ENCODE measurements at places on chromosomes 6 and 20.
A peak's percentile ranks its signal among the peaks of the same experiment; 100 is the strongest.

DNA sequence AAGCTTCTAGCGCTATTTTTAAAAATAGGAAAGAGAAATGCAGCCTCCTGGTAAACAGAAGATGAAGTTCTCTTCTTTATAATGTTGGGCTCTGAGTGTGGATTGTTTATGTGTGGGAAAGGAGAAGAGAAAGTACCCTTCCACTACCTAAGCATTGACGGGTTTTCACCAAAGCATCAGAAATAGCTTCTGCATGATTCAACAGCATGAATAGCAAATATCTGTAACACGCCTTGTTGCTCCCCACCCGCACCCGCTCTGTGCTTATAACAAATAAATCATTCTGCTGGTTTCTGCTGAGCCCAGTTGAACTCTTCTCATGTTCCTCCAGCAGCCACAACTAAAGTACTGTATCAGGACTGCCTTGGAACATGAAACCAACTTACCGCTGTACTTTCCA, 20.7 kb downstream of the TXLNB start:
- no peak for DNase-seq

- DNase-seq, result no peak
Measured at GRCh38 chr6:106692112-106692818, 62.9 kb downstream of the QRSL1 start.

- peak; percentile 82 for DNase-seq
Measured at GRCh38 chr20:8132484-8133309, 631 bp downstream of the PLCB1 start.

- no peak for DNase-seq
Measured at GRCh38 chr6:140051521-140052512, 677.4 kb upstream of the CITED2 start.

GRCh38 chr20:3757268-3757667, 10.3 kb downstream of the ADISSP start:
- no peak for DNase-seq

DNA sequence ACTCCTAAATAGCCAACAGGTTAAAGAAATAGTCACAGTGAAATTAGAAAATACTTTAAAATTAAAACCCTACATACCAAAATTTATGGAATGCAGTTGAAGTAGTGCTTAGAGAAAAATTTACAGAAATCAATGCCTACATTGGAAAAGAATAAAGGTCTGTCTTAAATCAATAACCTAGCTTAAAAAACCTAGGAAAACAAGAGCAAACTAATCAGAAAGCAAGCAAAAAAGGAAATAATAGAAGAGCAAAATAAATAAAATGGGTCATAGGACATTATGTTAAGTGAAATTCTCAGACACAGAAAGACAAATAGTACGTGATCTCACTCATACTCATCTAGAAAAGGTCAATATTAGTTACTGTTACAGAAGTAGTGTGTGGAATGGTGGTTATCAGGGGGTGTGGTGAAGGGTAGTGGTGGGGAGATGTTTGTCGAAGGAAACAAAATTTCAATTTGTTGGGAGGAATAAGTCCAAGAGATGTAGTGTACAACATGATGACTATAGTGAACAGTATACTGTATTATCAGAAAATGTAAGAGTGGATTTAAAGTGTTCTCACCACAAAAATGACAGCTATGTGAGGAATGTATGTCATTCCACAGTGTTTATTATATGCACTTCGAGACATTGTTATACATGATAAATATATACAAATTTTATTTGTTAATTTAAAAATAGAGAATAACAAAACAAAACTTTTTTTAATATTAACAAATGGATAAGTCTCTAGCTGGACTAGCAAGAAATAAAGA, 423.6 kb downstream of the CDH26 start:
- DNase-seq, result no peak

DNA sequence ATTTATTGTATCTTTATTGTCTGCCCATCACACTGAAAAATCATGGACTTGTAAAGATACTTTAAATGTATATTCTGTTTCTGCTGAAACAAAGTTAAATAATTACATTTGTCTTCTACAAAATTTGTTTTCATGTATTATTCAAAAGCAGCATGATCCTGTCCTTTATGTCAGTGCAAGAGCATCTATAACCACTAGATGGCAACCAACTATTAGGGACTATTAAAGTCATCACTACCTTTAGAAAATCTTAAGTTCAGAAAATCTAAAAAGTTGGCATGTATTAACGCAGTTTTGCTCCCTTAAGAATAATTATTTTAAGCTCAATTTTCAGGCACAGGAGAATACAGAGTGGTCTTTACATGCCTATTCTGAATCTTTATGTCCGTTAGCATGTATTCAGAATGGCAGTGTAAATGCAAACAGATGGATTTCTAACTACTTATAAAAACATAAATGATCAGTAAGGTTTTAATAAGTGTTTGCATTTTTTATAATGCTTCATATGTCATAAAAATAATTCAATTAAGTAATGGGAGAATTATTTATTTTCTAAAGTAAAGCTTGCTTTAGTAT, 17.8 kb downstream of the TMEM30A start:
- DNase-seq, result no peak

DNA sequence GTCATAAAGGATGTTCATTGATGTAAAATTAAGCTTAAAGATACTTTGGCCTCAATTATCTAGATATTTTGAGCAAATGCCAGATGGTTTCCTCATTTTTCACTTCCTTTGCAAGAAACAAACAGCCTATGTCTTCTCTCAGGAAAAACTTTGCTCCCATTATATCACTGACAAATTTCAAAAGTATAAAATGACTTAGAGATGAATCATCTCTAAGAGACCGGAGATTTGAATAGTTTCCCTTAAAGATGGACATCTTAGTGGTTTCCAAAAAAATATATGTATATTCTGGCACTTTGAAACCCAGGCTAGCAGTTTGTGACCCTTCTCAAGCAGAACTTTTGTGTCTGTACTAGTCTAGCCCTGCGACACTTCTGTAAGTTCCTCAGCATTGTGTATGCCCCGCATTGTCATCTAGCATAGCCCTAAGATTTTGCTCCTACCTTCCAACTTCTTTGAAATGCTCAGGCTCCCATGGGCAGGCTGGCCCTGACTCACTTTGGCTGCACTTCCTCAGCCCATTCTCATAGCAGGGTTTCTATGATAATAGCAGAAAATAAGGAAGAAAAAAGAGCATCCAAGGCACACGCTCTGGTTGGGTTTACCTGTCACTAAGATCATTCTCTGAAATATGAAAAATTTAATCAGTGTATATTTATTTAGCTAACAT, 25.7 kb upstream of the POU3F2 start:
- DNase-seq, result no peak

DNA sequence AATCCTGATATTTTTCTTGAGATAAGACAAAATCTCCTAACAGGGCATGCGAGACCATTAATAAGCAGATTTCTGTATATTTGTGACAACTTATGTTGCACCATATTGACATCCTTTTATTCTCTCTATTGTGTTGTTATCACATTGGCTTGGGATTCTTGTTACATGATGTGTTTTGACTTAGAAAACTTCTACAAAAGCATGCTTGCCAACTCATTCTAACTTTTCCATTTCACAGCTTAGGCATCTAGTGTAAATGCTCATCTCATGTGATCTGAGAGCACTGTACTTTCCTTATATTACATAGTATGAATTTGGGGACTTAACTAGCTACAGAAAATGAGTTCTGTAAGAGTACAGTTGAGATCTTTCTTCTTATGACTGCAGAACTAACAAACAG, 1040.7 kb upstream of the ADGRB3 start:
- DNase-seq, result no peak

GRCh38 chr6:34517966-34518365, 38.2 kb downstream of the SPDEF start:
- DNase-seq, result no peak

DNA sequence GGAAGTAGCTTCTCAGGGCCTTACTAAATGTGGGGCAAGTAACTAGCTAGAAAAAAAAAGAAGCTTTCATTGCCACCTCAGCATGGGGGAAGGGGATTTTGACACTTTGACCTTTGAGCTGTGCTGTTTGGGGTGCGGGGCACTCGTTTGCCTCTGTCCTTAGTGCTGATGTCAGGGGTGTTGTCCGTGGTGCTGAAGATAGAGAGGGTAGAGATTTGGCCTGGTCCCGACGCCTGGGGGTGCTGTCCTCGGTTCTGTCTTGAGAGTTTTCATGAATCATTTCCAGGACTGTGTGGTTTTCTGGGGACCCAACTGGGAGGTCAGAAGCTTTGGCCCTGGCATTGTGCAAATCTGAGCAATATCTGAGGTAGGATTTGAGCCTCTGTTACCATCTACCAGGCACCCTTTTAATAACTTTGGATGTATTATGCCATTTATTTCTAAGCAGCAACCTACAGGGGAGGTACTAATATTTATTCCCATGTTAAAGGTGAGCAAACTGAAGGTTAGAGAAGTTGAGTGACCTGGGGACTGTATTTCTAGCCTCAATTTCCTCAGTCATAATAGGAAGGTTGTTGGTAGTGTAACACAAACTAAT, 78.0 kb downstream of the DLGAP4 start:
- no peak for DNase-seq

- DNase-seq, result no peak
Measured at GRCh38 chr6:21800948-21801438, 207.4 kb downstream of the SOX4 start.

DNA sequence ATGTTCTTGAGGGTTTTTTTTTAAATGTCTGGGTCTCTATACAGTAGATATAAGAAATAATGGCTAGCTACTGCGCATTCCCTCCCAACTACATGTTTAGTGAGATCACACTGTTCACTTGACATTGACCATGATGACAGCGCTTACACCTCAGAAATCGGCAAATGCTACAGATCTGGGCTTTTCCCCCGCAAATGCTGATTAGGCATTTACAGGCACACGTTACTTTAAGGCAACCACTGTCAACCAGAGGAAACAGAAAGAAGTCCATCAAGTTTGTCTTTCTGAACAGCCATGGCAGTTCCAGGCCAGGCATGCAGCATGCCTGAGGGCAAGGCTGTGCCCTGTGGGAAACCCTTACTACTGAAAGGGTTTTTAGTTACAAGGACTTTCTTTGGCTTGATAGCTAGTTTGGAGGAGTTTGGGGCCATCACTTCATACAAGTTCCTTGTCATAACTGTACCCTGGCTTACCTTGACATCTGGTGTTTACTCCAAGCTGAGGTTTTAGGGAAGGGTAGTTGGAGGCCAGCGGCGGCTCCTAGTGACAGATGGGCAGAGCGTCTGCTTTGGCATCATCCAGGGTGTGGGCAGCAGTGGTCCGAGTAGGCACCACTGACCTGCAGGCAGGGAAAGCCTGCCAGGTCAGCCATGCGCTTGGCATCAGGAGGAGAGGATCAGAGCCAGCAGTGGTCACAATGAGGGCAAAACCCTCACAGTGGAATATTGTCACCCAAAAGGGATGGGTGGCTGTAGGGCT, 43.0 kb downstream of the CFAP61 start:
- DNase-seq, result no peak

GRCh38 chr6:169542491-169542890, 159.3 kb downstream of the WDR27 start:
- no peak for DNase-seq

- no peak for DNase-seq
Measured at GRCh38 chr6:123940551-123940950, 136.9 kb downstream of the NKAIN2 start.

DNA sequence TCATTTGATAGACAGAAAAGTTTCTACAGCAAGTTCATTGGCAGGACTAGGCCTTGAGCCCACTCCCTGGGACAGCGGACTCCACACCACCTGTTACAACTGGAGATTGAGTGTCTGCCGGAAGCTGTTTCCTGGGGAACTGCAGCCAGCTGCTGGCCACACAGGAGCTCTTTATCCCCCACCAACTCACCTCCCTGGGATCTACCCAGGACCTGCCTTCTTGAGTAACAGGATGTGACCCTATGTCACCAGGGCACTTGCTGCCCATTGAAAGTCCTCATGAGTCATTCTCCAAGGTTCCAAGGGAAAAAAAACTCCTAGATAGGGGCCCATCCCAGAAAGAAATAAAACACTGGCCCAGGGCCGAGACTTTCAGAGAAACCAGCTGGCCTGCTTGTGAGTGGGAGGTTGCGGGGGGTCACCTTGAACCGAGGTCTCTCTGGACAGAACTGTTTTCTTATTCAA, 37.4 kb upstream of the SLC9A8 start:
- peak; percentile 35 for DNase-seq

- DNase-seq, result no peak
Measured at GRCh38 chr6:132413499-132413802, 12.2 kb upstream of the MOXD1 start.

DNA sequence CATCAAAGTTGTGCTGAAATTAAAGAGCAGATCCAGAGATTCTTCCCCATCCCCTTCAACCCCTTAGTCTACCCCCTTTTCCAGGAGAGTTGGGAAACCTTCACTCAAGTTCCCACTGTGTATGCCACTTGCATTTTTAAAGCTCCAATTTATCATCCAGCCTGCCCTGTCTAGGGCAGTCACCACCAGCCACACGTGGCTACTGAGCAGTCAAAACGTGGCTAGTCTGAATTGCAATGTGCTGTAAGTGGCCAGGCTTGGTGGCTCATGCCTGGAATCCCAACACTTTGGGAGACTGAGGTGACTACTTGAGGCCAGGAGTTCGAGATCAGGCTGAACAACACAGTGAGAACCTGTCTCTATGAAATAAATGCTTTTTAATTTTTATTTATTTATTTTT, 34.9 kb downstream of the ERGIC3 start:
- DNase-seq, result no peak

DNA sequence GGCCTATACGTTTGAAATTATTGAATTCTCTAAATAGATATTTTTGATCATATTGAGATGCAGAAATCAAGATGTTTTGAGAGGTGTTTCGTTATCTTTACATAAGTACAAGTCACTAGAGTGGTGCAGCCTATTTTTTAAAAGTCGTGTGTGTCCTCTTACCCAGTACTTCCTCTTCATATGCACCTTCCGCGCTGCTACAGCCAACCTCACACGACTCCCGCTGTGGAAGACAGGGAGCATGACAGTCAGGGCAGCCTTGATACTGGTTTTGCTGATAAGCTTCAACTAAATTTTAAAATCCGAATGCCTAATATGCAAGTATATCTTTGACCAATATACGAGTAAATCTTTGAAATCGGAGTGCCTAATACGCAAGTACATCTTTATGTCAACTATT, 16.3 kb downstream of the ROS1 start:
- no peak for DNase-seq

- DNase-seq, result no peak
Measured at GRCh38 chr6:14423330-14423729, 305.8 kb downstream of the CD83 start.

- DNase-seq, result no peak
Measured at GRCh38 chr6:168177103-168177891, 98.3 kb upstream of the FRMD1 start.

DNA sequence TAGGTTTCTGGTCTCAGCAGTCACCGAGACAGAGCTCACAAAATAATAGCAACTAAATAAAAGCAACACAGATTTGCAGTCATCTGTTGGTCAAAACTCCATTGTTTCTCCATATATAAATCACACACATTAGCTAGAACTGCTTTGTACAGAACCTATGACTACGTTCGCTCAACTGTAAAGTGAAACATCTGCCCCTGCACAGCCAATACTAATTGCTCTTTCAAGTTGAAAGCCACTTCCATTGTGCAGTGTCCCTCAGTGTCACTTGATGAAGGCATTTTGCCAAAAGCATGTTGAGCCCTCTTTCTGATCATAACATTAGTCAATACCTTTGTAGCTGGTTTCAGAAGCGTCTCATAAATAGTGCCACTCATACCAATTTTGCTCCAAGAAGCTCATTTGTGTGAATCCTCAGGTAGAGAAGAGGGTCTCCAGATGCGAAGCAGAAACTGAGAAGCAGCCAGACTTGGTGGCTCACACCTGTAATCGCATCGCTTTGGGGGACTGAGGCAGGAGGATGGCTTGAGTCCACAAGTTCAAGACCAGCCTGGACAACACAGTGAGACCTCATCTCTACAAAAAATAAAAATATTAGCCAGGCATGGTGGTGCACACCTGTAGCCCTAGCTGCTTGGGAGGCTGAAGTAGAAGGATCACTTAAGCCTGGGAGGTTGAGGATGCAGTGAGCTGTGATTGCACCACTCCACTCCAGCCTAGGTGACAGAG, 68.9 kb downstream of the PERP start:
- no peak for DNase-seq

Measured in left lung (tissue), 14 donors.